ENCODE measurements at places on chromosomes 16 and 17. TPM values are rescaled to one million over a fixed set of nuclear protein-coding genes. Genes with fewer than 3 reads are reported as not detected.

DNA sequence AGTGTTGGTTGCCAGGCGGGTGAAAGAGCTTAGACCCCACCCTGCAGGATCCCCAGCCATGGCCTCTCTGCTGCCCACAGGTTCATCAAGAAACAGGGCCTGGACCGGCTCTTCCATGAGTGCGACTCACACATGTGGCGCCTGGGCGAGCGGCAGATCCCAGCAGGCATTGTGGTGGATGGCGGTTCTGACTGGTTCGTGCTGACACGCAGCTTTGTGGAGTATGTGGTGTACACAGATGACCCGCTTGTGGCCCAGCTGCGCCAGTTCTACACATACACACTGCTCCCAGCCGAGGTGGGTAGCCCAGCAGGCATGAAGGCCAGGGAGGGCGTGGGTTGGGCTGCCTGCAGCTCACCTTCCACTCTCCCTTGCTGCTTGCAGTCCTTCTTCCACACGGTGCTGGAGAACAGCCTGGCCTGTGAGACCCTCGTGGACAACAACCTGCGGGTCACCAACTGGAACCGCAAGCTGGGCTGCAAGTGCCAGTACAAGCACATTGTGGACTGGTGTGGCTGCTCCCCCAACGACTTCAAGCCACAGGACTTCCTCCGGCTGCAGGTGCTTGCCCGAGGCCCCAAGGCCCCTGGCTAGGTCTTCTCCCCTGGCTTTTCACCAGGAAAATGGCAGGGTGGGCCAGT lies 9.9 kb downstream of the XYLT2 start:
- no peak for DNase-seq
- no peak overlapping the region for H3K4me3 ChIP-seq
- H3K36me3 ChIP-seq: no peaks in the 10 kb centered on the region
- no peak overlapping the region for H3K27ac ChIP-seq
- H3K4me1 ChIP-seq: no peaks in the 10 kb centered on the region

DNA sequence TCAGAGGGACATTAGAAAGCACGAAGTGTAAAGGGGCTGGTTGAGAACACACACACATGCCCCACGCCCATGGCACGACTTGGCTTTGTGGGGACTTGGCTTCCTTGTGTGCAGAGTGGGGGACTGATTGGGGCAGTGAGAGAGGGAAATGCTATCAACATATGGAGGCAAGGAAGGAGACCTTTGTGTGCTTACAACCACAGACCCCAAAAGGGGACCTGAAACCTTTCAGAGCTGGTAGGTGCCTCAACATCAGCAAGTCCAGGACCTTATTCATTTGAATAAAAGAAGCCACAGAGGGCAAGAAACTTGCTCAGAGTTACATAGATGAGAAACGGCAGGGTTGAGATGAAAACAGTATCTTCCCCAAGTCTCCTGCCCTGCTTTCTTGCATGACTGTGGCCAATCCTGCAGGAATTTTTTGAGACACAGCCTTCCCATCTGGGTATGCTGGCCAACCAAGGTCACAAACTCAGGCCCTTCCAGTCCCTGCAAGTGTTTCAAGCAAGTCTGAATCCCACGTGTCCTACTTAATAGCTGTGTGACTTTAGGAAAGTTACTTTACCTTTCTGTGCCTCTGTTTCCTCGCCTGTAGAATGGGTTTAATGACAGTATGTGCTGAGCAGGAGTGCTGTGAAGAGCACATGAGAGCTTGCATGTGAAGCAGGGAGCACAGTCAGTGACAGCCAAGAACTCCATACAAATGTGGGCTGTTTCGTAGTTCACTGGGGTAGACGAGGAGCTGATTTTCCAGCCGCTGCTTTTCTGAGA lies 26.2 kb downstream of the C16orf78 start:
- H3K4me1 ChIP-seq: no peaks in the 10 kb centered on the region
- H3K4me3 ChIP-seq: no peak overlapping the region
- H3K36me3 ChIP-seq: no peaks in the 10 kb centered on the region
- DNase-seq: no peak

- H3K4me3 ChIP-seq: no peak overlapping the region
- H3K27ac ChIP-seq: no peak overlapping the region
- no peaks in the 10 kb centered on the region for H3K27me3 ChIP-seq
- no peak for DNase-seq
- no peaks in the 10 kb centered on the region for H3K36me3 ChIP-seq
Observed at GRCh38 chr16:2328428-2328827, 12.1 kb downstream of the ABCA3 start.

DNA sequence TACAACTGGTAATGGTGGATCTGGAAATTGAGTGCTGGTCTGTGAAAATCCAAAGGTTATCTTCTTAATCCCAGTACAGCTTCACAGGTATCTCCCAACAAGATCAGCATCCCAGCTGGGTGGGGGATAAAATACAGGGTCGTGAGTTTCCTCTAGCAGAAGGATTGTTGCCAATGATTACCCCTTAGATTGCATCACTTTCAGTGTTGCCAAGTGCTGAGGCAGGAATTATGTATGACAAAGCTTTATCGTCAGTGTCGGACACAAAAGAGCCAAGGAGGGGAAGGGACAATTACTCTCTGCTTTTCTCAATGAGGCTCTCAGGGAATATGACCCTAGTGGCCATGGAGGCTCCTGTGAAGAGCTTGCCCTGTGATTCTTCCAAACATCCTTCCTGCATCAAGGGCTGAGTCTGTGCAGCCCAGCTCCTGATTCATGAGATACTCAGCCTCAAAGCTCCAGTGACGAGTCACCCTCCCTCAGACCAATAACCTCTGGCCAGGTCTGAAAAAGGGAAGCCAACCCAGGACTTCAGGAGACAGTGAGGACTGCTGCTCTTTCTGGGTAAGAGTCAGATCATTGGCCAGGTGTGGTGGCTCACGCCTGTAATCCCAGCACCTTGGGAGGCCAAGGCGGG lies 15.0 kb downstream of the OR1F1 start:
- no peak overlapping the region for H3K4me3 ChIP-seq
- no peaks in the 10 kb centered on the region for H3K36me3 ChIP-seq
- no peak overlapping the region for H3K27ac ChIP-seq
- no peaks in the 10 kb centered on the region for H3K27me3 ChIP-seq

- H3K27ac ChIP-seq: no peak overlapping the region
- H3K4me3 ChIP-seq: peak overlapping the region; percentile 79
- no peaks in the 10 kb centered on the region for H3K27me3 ChIP-seq
Observed at GRCh38 chr16:30761427-30761927, 385 bp downstream of the CFAP119 start.

ERN2 gene
- total RNA-seq: 0.97 TPM

PSMC3IP gene
- 18.5 TPM for total RNA-seq

MT1A gene
- total RNA-seq: not detected
